ENCODE measurements at places on chromosomes 2 and 18. TPM values are rescaled to one million over a fixed set of nuclear protein-coding genes. Genes with fewer than 3 reads are reported as not detected.

GRCh38 chr2:222833410-222833809 is 27.4 kb upstream of the ACSL3 start:
- H3K27ac ChIP-seq: no peak overlapping the region
- no peaks in the 10 kb centered on the region for H3K27me3 ChIP-seq
- no peaks in the 10 kb centered on the region for H3K4me1 ChIP-seq
- H3K4me3 ChIP-seq: no peak overlapping the region
- no peak for DNase-seq
- no peaks in the 10 kb centered on the region for H3K36me3 ChIP-seq

GRCh38 chr2:62672601-62673000 is 32.9 kb upstream of the EHBP1 start:
- H3K36me3 ChIP-seq: no peaks in the 10 kb centered on the region
- DNase-seq: peak; percentile 28
- no peaks in the 10 kb centered on the region for H3K27me3 ChIP-seq

CYP20A1 gene
- total RNA-seq: 10.7 TPM

DNA sequence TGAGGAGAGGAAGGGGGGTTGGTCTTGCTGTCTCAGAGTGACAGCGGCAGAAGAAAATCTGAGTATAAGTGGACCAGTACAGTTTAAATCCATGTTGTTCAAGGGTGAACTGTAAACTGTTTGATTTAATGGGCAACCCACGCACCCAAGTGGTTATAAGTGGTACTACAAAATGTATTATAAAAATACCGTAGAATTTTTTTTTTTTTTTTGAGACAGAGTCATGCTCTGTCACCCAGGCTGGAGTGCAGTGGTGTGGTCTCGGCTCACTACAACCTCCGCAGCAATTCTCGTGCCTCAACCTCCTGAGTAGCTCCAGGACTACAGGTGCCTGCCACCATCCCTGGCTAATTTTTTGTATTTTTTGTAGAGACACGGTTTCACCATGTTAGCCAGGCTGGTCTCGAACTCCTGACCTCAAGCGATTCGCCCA is 2.1 kb upstream of the CHCHD5 start:
- no peak overlapping the region for H3K27ac ChIP-seq
- DNase-seq: peak; percentile 12
- H3K4me1 ChIP-seq: peaks cover 25% of the 10 kb centered on the region
- H3K36me3 ChIP-seq: peaks cover 14% of the 10 kb centered on the region
- H3K4me3 ChIP-seq: no peak overlapping the region

DNA sequence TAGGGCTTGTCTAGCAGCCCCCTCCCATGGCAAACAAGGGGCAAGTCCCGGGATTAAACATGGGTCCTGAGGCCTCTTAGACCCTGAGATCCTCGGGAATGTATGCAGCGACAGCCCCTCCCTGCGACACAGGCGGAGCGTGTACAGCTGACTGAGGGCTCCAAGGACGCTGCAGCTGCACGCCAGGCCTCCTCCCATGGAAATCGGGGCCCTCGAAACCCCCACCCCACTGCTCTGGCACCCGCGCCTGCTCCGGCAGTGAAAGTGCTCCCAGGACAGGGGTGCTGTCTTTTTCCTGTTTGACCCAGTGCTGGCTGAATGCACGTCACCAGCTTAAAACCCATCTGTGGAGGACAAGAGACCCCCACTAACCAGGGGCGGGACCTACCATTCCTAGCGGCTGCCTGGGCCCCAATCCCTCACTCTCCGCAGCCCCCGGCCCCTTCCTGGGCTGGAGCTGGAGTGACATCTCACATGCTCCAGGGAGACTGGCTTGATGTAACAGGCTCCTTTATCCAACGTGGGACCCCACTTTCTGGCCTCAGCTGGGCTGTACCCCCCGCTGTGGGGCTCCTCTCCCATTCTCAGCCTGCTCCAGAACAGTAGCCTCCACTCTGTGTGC is 247.7 kb downstream of the TWIST2 start:
- peaks cover 54% of the 10 kb centered on the region for H3K36me3 ChIP-seq
- H3K4me3 ChIP-seq: no peak overlapping the region
- H3K27ac ChIP-seq: no peak overlapping the region
- H3K27me3 ChIP-seq: no peaks in the 10 kb centered on the region
- no peaks in the 10 kb centered on the region for H3K4me1 ChIP-seq
- DNase-seq: no peak

KCNJ3 gene
- total RNA-seq: 0.16 TPM

SETBP1 gene
- total RNA-seq: 3.8 TPM

IL36B gene
- not detected for total RNA-seq

- no peaks in the 10 kb centered on the region for H3K36me3 ChIP-seq
- H3K27me3 ChIP-seq: no peaks in the 10 kb centered on the region
- no peak for DNase-seq
- H3K4me3 ChIP-seq: no peak overlapping the region
These were observed 9.5 kb upstream of the ZBTB7C start for GRCh38 chr18:48418539-48419276.

ZNF532 gene
- total RNA-seq: 75.4 TPM

- no peak for DNase-seq
- H3K27ac ChIP-seq: no peak overlapping the region
- no peaks in the 10 kb centered on the region for H3K36me3 ChIP-seq
These were observed 121.4 kb downstream of the FSHR start for GRCh38 chr2:49032936-49033335.

PSMA8 gene
- not detected for total RNA-seq

Measured in heart left ventricle (tissue), 16 donors.